ENCODE measurements at places on chromosomes 11 and 22. TPM values are rescaled to one million over a fixed set of nuclear protein-coding genes. Genes with fewer than 3 reads are reported as not detected.

GAL gene
- 19.5 TPM for total RNA-seq

MMP1 gene
- 0.74 TPM for total RNA-seq

STK33 gene
- total RNA-seq: 3.0 TPM

MIAT gene
- 0.25 TPM for total RNA-seq

Measured in A549 treated with Hydrocortisone at 1 μM for 4 hours (cell line).